ENCODE measurements at places on chromosomes 4 and X.

DNA sequence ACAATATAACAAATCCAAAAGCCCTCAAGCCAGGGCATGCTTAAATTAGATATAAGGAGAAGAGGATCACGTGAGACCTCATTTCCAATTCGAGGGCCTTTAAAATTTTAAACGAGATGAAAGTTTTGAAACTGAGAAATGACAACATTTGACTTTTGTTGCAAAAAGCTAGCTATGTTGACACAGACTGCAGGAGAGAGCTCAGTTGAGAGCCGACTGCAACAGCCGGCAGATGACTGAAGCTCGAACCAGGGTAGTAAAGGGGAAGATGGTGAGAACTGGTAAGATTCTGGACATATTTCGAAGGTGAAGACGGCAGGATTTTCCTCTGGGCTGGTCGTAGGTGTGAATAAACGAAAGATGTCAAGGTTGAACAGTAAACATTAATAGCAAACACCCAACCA lies 773 bp downstream of the PRMT9 start:
- DNase-seq: peak; percentile 30

GRCh38 chr4:165359506-165359905 lies 19.3 kb upstream of the CPE start:
- DNase-seq: no peak

DNA sequence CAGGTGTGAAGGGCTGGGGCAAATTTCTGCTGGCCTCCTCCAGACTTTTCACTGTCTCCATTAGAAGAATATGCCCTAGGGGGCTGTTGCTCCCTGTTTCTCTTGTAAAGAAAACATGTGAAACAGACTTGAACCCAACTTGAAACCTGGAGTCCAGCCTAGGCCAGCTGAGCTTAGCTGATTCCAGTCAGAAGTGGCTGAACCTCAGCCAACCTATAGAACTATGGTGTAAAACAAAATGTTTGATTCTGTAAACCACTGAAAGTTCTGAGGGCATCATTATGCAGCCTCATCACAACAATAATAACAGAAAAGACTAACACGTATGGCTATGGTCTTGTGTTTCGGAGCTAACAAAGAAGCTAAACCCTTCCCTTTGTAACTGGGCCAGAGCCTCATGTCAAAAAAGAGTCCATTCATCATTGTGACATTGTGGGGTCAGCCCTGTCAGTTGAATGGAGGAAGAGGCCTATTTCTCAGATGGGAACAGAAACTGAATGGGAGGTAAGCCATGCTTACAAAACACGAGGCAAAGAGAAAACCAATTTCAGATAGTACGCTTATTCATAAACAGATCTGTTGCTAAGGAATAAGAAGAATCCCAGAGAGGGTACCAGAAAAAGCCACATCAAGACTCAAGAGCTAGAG lies 34.1 kb downstream of the SETD7 start:
- DNase-seq: no peak

DNA sequence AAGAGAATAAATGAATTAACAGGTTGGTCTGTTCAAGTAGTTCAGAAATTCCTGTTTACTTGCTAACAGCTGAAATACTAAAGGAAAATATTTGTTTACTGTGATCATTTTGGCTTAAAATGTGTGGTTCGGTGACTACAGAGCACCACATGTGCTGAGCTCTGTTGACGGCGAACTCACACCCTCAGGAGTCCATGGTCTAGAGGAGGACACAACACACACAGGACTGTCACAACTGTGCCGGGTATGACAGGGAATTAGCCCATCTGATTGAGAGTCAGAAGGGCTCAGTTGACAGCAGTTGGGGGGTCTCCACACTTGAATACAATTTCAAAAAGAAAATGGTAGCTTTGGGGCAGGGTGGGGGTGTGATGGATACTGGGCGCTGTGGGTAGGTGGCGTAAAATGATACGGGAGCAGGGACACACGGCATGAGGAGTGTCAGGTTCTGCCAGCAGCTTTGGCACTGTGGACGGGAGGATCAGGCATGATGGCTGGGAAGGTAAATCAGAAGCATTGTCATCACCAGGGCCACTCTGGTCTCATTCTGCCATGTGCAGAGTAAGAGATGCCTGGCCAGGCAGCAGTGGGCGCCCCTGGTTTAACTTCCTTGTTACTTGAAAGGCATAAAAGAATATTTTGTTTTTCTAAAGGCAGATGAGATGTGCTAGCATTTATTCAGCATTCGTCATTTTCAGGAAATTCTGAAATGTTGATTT lies 33.3 kb downstream of the CLDN22 start:
- no peak for DNase-seq

DNA sequence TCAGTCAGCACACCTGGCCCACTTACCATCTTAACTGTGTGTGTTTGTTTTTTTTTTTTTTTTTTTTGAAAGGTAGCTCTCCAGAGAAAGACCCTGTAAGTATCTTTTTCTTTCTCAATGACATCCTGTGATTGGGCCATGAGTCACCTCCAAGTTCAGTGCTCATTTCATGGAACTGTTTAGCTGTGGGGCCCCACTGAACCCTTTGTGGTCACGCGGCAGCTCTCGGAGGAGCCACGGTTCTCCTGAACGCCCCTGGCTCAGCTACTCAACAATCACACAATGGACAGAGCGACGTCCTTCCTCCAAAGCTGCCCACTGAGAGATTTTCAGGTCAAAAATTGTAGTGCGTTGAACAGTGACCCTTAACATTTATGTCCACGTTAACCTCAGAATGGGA lies 14.2 kb upstream of the IL3RA start:
- peak; percentile 80 for DNase-seq

DNA sequence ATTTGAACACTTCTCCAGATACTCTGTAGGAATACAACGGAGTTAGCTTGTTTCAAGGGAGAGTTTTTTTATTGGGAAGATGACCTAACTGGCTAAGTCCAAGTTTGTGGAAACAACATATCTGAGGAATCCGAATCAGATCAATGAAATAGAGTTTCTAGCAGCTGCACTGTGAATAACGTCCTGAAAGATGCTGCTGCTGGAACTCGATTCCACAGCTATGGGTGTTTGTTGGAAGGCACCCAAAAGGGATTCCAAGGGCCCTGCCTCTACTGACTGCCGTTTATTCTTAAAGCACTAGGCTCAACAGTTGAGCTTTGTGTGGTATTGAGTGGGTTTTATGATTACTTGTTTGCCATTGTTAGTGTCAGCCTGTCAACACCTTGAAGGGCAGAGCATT lies 6.6 kb upstream of the GBA3 start:
- no peak for DNase-seq

- peak; percentile 81 for DNase-seq
Observed at GRCh38 chrX:107205770-107206696, at the start of the genes DNAAF6 and NUP62CL. TSS of gene DNAAF6 (plus strand) at chrX:107206611. CDS start at chrX:107212876, 6,265 bp downstream. TSS of gene NUP62CL (minus strand) at chrX:107206433. CDS start at chrX:107175146, 31,287 bp downstream.

DNA sequence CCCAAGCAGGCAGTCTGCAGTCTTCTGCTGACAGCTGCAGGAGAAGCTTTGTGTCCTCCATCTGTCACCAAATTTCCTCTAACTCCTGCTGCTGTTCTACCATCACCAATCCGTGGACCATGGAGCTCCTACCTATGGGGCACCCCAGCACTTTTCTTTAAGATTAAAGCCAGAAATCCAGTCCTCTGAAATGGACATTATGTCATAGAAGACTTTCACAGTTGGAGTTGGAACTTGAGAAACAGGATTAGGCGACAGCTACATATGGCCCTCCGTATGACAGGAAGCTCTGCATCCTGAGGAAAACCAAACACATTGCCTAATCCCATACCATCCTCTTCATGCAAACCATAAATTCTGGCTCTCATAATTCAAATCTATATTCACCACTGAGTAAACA lies 470.6 kb upstream of the GALNTL6 start:
- DNase-seq: no peak

GRCh38 chrX:12441381-12442128 lies 303.3 kb downstream of the FRMPD4 start:
- no peak for DNase-seq

GRCh38 chrX:47576021-47576898 lies 6.0 kb upstream of the TIMP1 start:
- DNase-seq: no peak

- DNase-seq: no peak
Observed at GRCh38 chrX:2466876-2467656, 33.7 kb downstream of the DHRSX start.

DNA sequence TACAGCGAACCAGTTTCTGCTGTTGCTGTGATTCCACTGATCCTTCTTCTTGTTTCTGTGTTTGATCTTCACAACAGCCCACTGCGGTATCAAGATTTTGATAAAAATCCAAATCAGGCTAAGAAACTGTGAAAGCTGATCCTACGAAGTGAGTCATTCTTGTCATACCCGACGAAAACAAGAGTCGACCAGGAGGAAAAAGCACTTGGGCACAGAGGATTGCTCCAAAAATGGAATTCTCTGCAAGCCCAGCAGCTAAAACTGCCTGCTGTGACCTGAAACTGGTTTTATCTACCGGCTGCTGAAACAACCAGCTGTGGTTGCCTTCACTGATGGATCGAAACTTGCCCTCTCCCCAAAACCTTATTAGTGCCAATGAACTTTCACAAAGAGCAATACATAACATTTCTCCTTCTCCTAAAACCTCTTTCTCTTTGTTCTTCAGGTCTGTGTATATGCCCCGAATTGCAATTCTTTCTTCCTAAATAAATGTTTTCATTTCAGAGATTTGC lies 607.0 kb upstream of the PRKX start:
- DNase-seq: no peak

DNA sequence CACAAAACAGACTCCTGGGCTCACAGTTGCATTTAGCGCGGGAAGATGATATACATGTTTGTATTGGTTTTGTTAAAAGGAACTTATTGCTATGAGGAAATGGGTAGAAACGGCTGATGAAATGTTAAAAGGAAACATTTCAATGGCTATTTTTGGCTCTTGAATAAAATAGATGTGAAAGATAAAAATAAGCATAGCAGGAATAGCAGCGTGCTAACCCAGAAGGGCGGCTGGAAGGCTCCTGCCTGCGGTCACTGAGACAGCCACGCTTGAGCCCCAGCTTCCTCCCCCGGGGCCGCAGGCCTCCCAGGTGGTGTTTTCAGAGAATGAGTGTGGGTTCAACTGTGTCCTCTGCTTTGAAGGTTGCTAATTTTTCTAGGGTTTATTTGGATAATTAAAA lies 35.0 kb upstream of the CLCN4 start:
- no peak for DNase-seq

GRCh38 chr4:122227202-122227601 lies 75.1 kb downstream of the BLTP1 start:
- no peak for DNase-seq

DNA sequence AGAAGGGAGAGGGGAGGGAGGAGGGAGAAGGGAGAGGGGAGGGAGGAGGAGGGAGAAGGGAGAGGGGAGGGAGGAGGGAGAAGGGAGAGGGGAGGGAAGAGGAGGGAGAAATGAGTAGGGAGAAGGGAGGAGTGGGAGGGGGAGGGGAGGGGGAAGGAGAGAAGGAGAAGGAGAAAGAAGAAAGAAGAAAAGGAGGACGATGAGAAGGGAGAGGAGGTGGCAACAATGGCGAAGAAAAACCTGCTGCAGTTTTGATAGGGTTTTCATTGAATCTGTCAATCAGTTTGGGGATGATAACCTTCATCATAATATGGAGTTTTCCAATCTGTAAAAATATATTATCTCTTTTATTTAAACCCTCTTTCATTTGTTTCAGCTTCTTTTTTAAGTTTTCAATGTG lies 185.2 kb downstream of the ADAM29 start:
- DNase-seq: no peak

DNA sequence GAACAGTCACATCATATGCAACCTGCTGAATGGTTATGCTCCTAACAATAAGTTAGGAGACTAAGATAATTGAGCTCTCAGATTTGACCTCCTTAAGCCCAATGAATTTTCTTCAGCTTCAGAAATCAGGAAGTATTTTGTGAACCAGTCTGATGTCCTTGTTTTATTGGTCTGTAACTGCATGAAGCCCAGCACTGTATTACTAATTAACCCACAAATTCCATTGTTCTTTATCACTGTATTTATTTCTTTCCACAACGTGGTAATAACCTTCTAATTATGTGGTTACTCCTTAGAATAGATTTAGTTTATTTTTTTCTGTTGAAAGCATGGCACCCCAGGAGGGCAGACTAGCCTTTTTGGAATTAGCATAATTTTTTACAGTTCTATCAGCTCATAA lies 3.9 kb upstream of the MFAP3L start:
- no peak for DNase-seq

- no peak for DNase-seq
Observed at GRCh38 chr4:123661080-123661737, 264.6 kb downstream of the SPRY1 start.

GRCh38 chr4:8817813-8818062 lies 53.9 kb downstream of the HMX1 start:
- no peak for DNase-seq

- DNase-seq: no peak
Observed at GRCh38 chr4:68719075-68719473, 48.6 kb upstream of the UGT2B15 start.

DNA sequence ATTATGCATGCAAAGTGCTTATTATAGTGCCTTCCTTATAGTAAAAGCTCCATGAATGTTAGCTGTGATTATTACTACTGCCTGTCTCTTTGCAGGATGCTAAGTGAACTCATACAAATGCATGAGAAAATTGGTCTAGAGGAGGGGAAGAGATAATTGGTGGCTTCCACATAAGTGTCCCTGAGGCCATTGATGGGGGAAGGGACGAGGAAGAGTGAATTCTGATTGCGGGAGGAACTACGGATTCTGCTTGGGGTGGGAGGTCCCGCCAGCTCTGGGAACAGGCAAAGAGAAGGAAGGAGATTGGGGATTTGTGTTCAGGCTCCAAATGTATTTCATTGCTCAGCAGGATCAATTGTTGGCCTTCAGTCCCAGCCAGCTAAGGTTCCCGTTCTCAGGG lies 11.6 kb upstream of the ARHGAP36 start:
- no peak for DNase-seq

DNA sequence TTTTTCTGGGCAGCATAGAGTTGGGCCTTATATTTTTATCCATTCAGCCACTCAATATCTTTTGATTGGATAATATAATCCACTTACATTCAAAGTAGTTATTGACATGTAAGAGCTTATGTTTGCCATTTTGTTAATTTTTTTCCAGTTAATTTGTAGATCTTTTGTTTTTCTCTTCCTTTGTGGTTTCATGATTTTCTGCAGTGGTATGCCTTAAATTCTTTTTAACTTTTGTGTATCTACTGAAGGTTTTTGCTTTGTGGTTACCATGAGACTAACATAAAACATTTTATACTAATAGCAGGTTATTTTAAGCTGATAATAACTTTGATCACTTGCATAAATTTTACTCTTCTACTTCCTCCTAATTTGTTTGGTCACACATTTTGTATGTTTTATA lies 140.8 kb upstream of the GATB start:
- DNase-seq: no peak

DNA sequence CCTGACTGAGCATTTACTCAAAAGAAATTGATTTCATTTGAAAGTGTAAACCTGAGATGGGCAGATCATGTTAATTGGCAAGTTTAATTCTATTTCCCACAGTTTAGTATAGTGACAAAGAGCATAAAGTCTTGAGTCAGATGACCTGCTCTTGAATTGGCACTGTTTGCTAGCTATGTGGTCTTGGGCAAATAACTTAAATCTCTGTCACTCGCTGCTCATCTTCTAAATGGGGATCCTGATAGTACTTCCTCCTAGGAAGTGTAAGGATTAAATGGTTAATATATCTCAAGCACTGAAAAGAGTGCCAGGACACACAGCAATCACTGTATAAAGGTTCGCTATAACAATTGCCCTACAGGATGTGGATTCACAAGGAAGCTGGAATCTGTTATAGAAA lies 242.8 kb upstream of the JADE1 start:
- no peak for DNase-seq
